ENCODE measurements at places on chromosomes 2 and 18.

DNA sequence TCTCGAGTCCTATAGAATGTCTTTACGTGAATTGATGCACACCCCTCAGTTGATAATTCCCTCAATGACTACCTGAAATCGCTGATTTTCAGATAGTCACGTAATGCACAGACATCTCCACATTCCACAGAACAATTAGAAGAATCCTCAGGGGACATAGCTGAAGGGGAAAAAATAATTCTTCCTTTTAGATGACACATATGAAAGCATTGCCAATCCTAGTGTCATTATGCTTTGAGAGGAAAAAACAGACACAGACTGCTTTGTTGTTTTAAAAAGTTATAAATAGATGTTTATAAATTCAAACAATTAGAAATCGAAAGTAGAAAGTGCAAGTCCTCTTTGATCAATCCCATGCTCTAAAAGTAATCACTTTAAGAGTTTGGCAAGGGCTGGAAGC lies 100.6 kb upstream of the FN1 start:
- no peak for DNase-seq

DNA sequence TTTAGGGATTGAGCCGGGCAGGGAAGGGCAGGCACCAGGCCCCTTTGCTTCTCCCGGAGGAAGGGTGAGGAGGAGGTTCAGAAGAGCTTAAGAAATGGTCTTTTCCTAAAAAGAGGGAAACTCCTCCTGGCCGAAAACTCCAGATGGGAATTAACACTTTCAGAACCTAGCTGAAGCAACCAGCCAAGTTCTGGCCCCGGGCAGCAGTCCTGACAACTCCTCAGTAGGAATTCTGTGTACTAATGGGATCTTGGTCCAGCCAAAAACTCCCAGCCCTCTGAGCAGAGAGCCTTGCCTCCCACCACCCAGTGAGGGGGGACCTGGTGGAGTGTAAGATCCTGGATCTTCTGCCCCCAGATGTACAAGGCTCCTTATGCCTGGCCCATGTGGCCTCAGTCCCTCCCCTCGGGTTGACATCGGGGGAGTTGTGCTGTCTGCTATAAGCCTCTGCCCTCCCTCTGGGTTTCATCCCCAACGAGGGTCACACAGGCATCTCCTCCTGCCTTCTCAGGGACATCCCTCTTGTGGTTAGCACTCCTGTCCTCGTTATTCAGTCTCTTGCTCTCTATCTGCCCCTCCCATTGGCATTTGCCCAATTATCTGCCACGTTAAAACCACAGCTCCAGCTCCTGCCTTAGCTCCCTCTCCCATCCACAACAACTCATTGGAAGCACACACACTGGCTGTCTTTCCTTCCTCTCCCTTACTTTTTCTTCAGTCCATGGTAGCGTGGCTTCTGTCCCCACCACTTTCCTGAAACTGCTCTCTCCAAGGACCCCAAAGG lies 184.6 kb downstream of the CYP26B1 start:
- no peak for DNase-seq

DNA sequence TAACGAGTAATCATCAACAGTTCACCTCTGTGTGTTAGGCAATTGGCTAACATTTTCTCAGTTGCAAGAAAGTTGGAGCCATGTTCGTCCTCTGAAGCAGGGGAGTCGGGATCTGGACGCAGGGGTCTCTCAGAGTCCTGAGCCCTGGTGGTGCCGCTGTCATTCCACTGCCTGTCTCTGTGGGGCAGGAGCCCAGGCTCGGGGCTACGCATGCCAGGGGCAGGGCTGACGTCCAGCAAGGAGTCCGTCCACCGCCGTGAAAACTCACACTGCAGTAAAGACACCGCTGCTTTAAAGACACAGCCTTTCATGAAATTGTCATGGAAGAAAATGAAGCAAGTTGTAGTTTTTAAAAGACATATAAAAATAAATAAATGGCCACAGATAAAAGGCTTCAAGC lies 571.1 kb upstream of the SOX11 start:
- no peak for DNase-seq

DNA sequence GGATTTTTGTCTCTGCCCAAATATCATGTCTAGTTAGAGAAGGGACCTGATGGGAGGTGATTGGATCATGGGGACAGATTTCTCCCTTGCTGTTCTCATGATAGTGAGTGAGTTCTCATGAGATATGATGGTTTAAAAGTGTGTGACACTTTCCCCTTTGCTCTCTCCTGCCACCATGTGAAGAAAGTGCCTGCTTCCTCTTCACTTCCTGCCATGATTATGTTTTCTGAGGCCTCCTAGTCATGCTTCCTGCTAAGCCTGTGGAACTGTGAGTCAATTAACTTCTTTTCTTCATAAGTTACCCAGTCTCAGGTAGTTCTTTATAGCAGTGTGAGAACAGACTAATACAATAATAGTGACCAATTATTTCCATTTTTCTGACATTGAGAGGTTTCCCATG lies 167.3 kb upstream of the CYRIA start:
- DNase-seq, result no peak

- no peak for DNase-seq
These were observed 7.1 kb downstream of the NEURL3 start for GRCh38 chr2:96498021-96498431.

DNA sequence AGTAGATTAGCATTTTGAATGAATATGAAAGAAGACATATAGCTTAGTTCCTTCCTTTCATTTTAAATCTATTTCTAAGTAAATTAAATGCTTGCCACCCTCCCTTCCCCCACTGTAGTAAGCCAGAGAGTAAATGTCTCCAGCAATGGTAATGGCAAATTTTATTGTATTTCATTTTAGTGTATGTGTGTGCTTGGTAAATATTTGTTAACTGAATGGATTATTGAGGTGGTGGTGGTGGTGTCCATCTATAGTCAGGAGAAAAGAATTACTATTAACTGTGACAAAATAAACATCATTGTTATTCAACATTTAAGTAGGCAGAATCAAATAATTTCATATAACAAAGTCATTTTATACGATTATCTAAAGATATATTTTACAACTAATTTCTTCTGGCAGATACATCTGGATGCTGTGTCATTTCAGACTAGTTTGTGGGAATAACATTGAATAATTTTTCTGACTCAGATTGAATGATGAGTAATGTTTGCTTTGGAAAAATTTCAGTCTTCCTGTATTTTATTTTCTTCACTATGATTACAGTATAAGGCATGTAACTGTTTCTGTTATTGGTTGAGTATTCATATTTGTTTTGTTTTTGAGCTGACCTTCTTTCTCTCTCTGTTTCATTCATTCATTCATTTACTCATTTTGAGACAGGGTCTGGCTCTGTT lies 18.3 kb downstream of the ASXL3 start:
- DNase-seq, result no peak

DNA sequence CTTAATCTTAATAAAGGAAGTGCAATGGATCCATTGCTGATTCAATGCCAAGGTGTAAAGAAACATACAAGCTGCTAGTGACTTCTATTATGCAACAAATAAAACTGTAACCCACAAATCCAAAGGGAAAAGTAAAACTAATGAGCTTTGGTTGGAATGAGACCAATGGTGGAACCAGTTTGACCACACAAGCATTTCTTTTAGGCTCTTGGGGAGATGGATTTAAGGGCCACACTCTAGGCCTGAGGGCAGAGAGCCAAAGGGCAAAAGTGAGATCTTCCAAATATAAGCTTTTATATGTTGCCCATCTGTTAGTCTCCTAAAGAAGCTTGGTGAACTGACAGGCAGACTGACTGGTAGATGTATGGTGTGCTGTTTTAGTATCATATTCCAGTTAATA lies 41.5 kb upstream of the MMADHC start:
- no peak for DNase-seq

GRCh38 chr2:197461057-197461456 lies 7.7 kb downstream of the COQ10B start:
- no peak for DNase-seq

GRCh38 chr2:125280265-125280664 lies 1255.2 kb downstream of the CNTNAP5 start:
- DNase-seq, result no peak

DNA sequence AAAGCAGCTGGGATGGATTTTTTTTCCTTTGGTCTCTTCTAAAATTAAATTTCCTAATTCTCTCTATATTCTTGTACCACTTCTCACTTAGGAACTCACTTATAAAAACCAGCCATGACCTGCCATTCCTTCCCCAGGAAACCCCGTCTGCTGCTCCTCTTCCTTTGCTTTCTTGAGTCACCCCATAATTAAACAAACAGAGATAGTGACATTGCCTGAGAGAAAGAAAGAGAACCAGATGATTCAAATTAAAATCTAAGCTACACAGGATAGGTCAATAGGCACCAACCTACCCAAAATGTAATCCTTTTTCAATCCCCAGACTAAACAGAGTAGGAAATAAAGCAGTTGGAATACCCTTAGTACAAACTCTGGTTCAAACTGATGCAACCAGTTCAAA lies 9.7 kb downstream of the STK39 start:
- no peak for DNase-seq

Measured in stimulated activated CD8-positive, alpha-beta memory T cell treated with anti-CD3 and anti-CD28 coated beads, Interleukin-4, amount 100 ng/mL, for 1 hour (primary cell).